ENCODE measurements at places on chromosomes 6 and 20. TPM values are rescaled to one million over a fixed set of nuclear protein-coding genes. Genes with fewer than 3 reads are reported as not detected.

DNA sequence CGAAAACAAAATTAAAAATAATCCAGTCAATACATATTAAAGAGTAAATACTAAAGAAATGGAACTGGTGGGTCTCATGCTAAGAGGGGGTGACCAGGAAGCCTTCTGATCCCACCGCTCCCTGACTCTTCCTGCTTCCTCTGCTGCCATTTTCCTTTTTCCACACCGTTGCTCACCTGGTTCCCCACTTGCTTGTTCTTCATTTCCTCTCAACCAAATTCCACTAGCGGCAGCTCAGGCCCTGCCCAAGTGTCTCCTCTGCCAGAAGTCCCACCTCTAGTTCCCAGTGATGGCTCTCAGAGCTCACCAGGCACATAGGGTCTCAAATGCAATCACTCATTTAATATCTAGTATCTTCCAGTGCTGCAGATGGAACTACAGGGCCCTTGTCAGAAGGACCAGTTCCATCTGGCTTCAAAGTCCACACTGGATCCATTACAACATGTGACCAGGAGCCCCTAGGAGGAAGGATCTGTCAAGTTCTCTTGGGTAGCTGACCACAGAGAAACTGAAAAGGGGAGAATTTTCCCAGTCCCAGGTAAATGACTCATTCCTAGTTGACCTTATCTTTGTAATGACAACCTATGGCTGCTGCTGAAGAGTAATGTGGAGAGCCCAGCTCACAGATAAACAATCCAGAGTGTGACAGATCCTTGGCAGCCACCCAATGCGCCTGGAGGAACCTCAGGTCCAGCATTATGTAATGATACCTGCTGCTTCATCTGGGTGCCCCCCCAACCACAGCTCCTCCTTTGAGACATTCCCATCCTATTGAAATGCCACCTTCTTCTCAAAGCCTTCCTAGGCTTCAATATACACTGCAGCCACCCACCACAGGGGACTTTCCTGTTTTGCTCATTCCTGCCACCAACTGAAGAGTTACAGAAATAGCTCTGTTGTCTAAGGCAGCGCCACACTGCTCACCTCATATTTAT lies 38.2 kb downstream of the ELMO2 start:
- DNase-seq = no peak

Gene ZNF322
- 14.8 TPM for polyA plus RNA-seq

Gene TPD52L2
- 87.2 TPM for polyA plus RNA-seq

DNA sequence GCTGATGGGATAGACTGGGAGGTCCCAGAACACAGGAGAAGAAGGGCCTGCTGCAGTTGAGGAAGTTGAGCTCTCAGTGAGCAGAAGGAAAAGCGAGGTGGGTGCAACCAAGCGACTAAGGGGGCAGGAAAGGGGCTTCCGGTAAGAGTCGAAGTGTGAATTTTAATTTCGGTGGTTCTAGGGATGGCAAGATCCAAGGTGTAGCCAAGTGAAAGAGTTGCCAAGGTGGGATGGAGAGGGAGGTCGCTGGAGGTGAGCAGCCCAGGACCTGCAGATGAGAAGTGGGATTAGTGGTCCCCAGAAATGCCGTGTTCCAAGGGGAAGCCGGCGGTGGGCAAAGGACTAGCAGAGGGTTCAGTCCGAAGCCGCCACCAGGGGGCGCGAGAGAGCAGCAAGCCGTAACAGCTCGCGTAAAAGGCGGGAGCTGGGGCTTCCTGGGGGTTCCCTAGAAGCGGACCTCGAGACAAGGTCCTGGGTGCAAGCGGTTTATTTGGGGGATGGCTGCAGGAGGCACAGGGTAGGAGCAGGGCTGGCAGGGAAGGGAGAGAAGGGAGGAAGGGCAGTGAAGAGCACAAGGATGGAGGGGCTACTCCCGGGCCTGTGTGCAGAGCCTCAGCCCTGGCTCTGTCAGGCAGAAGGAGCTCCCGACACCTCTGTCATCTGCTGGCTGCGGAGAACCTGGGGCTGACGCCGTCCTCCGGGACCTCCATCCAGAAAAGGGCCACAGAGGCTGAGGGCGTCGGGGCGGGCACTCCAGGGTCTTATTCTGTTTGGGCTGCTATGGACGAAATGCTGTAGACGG lies 103.6 kb downstream of the PAX1 start:
- DNase-seq = no peak

- no peak for DNase-seq
Observed at GRCh38 chr20:38755324-38755910, 7.2 kb downstream of the ACTR5 start.

GRCh38 chr6:27238010-27238983 lies 9.2 kb upstream of the PRSS16 start:
- DNase-seq = no peak

GRCh38 chr6:12719017-12719416 lies 2.5 kb downstream of the PHACTR1 start:
- DNase-seq = no peak

DNA sequence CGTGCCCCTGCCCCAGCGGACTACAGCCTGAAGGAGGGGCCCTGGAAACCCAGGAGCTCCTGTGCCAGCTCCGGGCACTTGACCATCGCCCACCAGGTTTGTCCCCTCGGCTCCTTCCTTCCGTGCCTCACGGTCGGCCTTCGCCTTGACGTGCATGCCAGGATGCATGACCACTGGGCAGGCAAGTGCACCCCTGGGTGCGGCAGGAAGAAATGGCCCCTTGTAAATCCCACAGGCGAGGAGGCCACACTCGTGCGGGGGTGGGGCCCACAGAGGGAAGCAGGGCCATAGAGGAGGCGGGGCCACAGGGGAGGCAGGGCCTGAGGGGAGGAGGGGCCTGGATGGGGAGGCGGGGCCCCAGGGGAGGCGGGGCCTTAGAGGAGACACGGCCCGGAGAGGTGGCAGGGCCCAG lies 81.7 kb downstream of the YTHDF1 start:
- no peak for DNase-seq

DNA sequence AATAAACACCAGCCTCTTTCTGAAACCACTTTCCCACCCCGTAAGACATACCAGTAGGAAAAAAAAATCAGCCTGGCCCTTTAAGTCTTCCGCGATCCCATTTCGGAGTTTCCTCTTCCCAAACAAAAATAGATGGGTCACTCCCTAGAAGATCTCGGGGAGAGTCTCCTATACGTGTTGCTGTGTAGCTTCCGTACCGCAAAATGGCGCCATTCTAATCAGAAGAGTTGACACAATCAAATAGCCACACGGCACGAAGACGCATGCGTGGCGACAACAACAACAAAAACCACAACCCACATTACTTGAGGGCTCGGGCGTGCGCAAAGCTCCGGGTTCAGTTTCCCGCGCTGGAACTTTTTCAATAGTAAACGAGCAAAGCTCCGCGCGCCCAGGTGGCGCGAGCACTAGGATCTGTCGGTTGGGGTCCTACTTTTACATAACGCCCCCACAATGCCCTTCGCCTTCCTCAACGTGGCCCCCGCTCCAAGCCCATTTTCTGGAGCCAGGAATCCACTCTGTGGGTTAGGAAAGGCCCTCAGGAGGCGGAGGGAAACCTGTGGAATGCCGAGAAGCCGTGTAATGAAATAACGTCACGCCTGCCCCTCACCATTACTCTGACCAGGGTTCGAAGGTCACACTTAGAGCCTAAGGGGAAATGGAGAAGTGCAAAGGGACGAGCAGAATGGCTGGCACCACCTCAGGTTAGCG lies at the start of gene GPANK1:
Gene GPANK1, minus strand, starts transcription at position 208 of the 711 bp plus-strand sequence. CDS start 519 bp downstream, outside the sequence.
- DNase-seq = peak; percentile 96
